ENCODE measurements at places on chromosomes 4 and X. TPM values are rescaled to one million over a fixed set of nuclear protein-coding genes. Genes with fewer than 3 reads are reported as not detected.

The F8A3 gene
- total RNA-seq = 11.8 TPM

The TKTL2 gene
- not detected for total RNA-seq

The GABRG1 gene
- not detected for total RNA-seq

The EVC2 gene
- 0.69 TPM for total RNA-seq

The DUSP21 gene
- total RNA-seq = not detected

The ALPK1 gene
- total RNA-seq = 20.9 TPM

The CFP gene
- 14.6 TPM for total RNA-seq

The AVPR2 gene
- total RNA-seq = not detected

The FMR1NB gene
- total RNA-seq = not detected

The DAPP1 gene
- 22.8 TPM for total RNA-seq

The SLC25A43 gene
- 7.2 TPM for total RNA-seq

The TDO2 gene
- not detected for total RNA-seq

The VCX3B gene
- not detected for total RNA-seq

The SSX4 gene
- not detected for total RNA-seq

The NR0B1 gene
- not detected for total RNA-seq

The CXCL10 gene
- not detected for total RNA-seq

The TMEM255A gene
- 0.34 TPM for total RNA-seq

The PTTG2 gene
- 2.0 TPM for total RNA-seq

The HSFX4 gene
- total RNA-seq = not detected

The ATP7A gene
- total RNA-seq = 13.4 TPM

The RAB40A gene
- total RNA-seq = 0.22 TPM

The RIPPLY1 gene
- total RNA-seq = not detected

The TIGD4 gene
- 0.47 TPM for total RNA-seq

The LRP2BP gene
- 0.71 TPM for total RNA-seq

The DGKK gene
- not detected for total RNA-seq

The JAKMIP1 gene
- total RNA-seq = 5.9 TPM

The CLNK gene
- total RNA-seq = not detected

The NWD2 gene
- not detected for total RNA-seq

The SPIN2A gene
- 1.1 TPM for total RNA-seq

Measured in activated naive CD8-positive, alpha-beta T cell treated with anti-CD3 and anti-CD28 coated beads, Interleukin-2, amount 10 ng/mL, durations not matched to agents 7 days and 5 days (primary cell).